ENCODE measurements at places on chromosomes 16 and 17.

DNA sequence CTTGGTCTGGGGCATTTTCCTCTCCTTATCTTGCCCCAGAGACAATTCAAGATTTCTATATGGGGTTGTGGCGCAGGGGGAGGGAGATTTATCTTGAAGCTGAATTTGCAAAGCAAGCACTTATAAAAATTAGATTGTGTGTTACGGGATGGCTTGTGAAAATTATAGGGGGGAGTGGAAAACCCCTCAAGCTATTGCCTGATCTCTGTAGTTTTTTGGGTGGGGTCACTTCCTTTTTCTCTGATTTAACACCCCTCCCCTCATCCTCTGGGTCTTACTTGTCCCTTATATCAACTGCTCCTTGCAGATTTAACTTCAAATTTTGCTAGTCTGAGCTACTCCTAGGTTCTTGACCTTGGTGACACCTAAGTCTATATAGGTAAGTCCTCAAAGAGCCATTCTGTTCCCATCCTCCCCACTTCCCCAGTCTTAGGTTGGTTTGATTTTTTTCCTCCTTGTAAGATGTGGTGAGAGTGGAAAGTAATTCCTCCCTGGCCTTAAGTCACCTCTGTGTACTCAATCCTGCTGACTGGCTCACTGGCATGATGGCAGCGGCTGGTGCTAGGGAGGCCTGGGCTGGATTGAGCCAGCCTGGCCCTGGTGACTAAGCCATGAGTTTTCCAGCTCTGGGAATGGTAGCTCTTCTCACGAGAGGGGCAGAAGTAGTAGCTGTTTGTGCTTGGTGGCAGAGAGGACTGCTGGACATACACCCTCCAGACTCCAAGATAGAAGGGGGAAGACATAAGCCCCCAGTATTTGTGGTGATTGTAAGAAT lies 2.3 kb downstream of the ARL4D start:
- peak; percentile 51 for DNase-seq

GRCh38 chr17:29012535-29012934 lies 6.7 kb upstream of the SEZ6 start:
- no peak for DNase-seq

DNA sequence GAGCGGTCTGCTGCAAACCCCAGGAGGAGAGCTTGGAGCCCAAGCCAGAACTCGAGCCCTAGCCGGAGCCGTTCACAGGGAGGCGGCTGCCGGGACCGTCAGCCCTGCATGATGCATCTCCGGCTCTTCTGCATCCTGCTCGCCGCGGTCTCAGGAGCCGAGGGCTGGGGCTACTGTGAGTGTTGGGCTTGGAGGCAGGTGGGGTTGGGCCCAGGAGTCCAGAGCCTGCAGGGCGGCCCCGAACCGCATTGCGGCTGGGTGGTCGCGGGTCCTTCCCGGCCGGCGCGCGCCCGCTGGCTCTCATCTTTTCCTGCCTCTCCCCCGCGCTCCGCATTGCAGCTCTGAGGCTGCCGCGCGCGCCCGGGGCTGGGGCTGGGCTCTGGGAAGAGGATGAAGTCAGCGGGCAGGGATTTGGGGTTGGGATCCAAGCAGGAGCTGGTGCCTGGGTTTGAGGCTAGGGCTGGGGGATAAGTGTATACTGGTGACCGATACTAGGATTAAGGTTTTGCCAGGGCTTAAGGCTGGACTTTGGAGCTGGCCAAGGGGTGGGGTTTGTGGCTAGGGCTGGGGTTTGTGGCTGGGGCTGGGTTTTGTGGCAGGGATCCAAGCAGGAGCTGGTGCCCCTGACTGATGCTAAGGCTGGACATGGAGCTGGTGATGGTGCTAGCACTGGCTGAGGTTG lies 532 bp downstream of the CNTNAP1 start:
- peak; percentile 74 for DNase-seq

DNA sequence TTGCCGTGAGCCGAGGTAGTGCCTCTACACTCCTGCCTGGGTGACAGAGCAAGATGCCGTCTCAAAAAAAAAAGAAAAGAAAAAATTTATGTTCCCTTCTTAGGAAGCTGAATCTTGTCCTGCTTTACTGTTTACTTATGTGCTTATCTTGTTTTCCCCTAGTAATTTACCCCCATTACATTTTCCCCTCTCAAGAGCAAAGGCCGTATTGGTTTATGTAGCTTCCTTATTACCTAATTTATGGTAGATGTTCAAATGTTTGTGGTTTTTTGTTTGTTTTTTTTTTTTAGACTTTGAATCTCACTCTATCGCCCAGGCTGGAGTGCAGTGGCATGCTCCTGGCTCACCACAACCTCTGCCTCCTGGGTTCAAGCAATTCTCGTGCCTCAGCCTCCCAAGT lies 10.3 kb upstream of the SLC52A1 start:
- DNase-seq: no peak

GRCh38 chr16:57260294-57260929 lies 15.4 kb downstream of the ARL2BP start:
- peak; percentile 74 for DNase-seq

- DNase-seq: no peak
Measured at GRCh38 chr16:25011891-25012514, 3.2 kb downstream of the ARHGAP17 start.

- DNase-seq: peak; percentile 80
Measured at GRCh38 chr16:57908409-57908987, 62.4 kb downstream of the CNGB1 start.

DNA sequence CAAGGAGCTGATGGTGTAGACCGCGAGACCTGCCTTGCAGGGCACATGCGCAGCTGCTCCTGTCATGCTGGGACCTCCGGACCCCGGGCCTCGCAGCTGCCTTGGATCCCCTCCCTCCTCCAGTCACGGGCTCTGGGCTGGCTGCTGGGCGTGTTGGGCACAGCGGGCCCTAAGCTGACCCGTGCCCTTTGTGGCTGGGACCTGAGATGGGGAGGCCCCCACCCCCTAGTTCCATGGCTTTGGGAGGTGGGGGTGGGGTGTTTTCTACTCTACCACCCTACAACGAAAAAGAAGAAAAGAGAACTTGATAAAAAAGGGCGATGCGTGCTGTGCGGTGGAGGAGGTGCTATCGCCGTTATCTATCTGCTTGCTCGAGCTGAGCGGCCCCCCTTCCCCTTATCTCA lies 14.5 kb downstream of the ZFPM1 start:
- no peak for DNase-seq

- DNase-seq: peak; percentile 87
Measured at GRCh38 chr16:49856672-49857330, 889 bp upstream of the ZNF423 start.

DNA sequence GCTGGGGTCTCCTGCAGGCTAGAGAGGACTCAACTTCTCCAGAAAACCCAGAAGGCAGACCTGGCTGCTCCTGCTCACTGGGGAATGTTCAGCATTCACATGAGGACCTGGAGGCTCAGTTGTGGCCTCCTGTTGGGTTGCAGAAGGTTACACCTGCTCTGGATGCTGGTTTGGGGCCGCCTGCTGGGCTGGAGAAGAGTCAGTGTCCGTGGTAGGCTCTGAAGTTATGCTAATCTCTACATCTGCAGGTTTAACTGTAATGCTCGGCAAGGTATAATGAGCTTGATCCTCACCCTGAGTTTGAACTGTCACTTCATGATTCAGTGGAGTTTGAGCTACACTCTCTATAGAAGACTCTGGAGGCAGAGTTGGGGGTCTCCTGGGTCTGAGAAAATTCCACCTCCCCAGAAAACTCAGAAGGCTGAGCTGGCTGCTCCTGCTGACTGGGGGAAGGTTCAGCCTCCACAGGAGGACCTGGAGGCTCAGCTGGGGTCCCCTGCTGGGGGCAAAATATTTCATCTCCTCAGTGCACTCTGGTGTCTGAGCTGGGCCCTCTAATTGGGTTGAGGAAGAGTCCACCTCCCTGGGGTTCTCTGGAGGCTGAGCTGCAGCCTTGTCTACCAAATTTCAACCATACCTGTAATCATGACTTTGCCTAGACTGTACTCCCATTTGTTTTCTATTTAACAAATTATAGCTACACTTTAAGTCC lies 23.5 kb downstream of the RDM1 start:
- DNase-seq: no peak

GRCh38 chr16:29025218-29025617 lies 40.4 kb downstream of the LAT start:
- DNase-seq: no peak

DNA sequence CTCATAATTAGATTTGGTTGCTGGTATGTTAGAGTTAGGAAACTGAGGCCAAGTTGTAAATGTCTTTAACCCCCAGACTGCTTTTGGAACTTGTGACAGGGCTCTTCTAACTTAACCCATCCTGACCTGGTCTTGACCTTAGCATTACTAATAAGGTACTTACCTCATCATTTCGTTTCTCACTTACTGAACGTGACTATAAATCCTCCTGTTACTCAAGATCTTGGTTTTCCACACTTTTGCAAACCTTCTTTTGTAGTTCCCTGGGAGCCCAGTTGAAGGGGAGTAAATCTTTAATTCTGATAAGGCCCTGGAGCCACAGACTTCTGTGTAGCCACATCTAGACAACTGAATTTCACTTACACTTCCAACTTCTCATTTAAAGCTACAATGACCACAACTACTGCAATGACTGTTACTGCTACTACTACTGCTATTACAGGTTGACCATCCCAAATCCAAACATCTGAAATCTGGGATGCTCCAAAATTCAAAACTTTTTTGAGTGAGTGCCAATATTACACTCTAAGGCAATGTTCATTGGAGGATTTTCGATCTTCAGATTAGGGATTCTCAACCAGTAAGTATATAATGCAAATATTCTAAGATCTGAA lies 248.8 kb upstream of the TBX2 start:
- no peak for DNase-seq

GRCh38 chr16:7748522-7748921 lies 415.9 kb downstream of the RBFOX1 start:
- DNase-seq: no peak

GRCh38 chr17:51347851-51348584 lies 87.7 kb downstream of the UTP18 start:
- no peak for DNase-seq

GRCh38 chr17:65039336-65039988 lies 17.1 kb downstream of the GNA13 start:
- DNase-seq: no peak

DNA sequence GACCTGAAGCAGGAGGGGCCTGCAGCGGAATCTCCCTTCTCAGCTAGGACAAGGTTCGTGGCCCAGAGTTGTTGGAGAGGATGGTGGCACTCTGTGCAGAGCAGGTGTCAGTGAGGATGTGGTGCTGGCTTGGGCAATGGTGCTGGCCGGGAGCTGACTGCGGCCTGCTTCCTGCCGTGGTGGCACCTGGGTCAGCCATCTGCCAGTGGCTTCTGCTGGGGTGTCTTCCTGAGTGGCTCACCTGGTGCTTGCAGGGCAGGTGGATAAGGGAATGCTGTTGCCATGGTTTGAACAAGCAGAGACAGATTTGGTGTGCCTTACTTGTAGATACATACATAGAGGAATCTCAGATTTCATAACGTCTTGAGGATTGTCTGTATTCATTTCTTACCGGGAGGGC lies 69.6 kb downstream of the SEC14L1 start:
- no peak for DNase-seq

GRCh38 chr17:41413353-41413957 lies 10.9 kb downstream of the KRT37 start:
- peak; percentile 47 for DNase-seq

- peak; percentile 3 for DNase-seq
Measured at GRCh38 chr16:23650674-23651416, 9.6 kb downstream of the DCTN5 start.

DNA sequence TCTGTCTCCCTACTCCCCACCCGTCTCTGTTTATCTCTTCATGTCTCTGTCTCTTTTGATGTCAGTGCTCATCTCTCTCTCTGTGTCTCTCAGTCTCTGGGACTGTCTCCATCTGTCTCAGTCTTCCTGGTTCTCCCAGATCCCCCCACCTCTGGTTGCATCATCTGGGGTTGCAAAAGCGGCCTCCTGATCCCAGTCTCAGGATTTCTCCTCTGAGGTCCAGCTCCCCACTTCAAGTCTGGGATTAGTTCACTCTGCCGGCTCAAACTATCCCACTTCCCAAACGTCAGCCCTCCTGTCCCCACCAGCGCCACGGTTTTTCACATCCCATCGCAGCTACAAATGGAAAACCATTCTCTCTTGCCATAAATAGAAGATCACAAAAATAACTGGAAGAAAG lies 9.0 kb downstream of the TEKT5 start:
- DNase-seq: no peak

- DNase-seq: peak; percentile 55
Measured at GRCh38 chr17:74444406-74444805, 12.5 kb downstream of the GPRC5C start.

DNA sequence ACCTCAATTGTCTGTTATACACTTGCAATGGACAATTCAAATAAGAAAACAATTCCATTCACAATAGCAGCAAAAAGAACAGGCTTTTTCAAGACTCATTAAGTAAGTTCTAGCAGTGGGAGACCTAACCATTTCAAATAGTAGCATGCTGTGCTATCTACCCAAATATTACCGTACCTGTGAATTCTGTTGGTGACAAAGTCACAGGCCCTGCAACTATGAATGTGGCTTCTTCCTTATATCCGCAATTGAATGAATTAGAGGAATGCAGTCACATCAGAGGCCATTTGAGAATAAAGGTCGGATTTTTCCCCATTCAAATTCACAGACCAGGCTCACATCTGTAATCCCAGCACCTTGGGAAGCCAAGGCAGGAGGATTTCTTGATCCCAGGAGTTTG lies 800 bp upstream of the NME4 start:
- no peak for DNase-seq

GRCh38 chr16:11236461-11237254 lies 19.3 kb downstream of the SOCS1 start:
- DNase-seq: no peak

- no peak for DNase-seq
Measured at GRCh38 chr17:58229881-58230280, 8.5 kb upstream of the LPO start.

DNA sequence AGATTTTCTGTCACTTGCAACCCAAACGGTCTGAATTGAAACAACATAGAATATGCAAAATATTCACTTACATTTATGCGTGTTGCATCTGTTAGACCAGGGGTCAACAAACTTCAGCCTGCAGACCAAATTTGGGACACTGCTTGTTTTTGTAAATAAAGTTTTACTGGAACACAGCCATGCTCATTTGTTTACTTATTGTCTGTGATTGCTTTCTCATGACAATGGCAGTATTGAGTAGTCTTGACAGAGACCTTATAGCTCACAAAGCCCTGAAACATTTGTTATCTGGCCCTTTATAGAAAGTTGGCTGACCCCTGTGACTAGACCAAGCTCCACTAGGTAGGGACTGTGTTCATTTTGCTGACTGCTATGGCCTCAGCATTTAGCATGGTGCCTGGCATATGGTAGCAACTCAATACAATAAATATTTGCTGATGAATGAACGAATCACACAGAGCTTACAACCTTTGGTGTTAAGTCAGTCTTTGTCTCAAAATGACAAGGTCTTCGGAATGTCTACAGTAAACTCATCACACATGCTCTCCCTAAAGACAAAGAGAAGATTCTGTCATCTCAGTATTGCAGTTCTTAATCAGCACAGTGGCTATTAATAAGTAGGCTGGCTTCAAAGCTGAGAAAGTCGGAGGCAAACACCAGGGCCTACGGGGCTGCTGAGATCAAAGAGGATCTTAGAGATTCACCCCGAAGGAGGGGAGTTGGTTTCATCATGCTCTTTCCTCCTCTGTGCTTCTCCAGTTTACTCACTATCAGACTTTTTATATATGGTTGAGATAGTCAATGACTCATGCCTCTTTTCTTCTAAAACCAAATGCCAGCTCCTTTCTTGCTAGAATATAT lies 95.2 kb upstream of the AXIN2 start:
- no peak for DNase-seq

GRCh38 chr17:62163847-62164246 lies 98.8 kb upstream of the MED13 start:
- peak; percentile 26 for DNase-seq
